Vein endothelial cell (primary cell): ENCODE measurements at places on chromosomes 4 and X. TPM values are rescaled to one million over a fixed set of nuclear protein-coding genes. Genes with fewer than 3 reads are reported as not detected.

Gene SPANXC
- not detected in 2 replicates for total RNA-seq

Gene GPAT3
- 2.6 and 6.7 TPM in 2 replicates for total RNA-seq

Gene UGT2A1
- total RNA-seq = 0.33 and 0.48 TPM in 2 replicates

Gene GAGE12E
- not detected in 2 replicates for total RNA-seq

Gene PPP3CA
- 83.9 and 99.1 TPM in 2 replicates for total RNA-seq

Gene CENPI
- total RNA-seq = 7.5 and 17.7 TPM in 2 replicates

Gene CITED1
- total RNA-seq = not detected in 2 replicates

Gene MTNR1A
- total RNA-seq = not detected in 2 replicates

Gene PWWP3B
- 0.19 and 0.33 TPM in 2 replicates for total RNA-seq

Gene FRG2
- total RNA-seq = not detected in 2 replicates

Gene UGT8
- total RNA-seq = not detected in 2 replicates

Gene COX7B2
- total RNA-seq = not detected in 2 replicates

Gene SERTM2
- total RNA-seq = not detected in 2 replicates

Gene DUX4
- total RNA-seq = not detected in 2 replicates

Gene RRH
- not detected in 2 replicates for total RNA-seq

Gene LRP2BP
- total RNA-seq = 0.48 and 0.98 TPM in 2 replicates

Gene STAP1
- not detected in 2 replicates for total RNA-seq

Gene PDCL2
- total RNA-seq = not detected in 2 replicates

Gene PABPC1L2B
- not detected in 2 replicates for total RNA-seq

Gene MRPL1
- 35.6 and 38.9 TPM in 2 replicates for total RNA-seq

Gene XPNPEP2
- not detected in 2 replicates for total RNA-seq

Gene SEC31A
- total RNA-seq = 365 and 381 TPM in 2 replicates

Gene RNF212
- 0.48 and 5.9 TPM in 2 replicates for total RNA-seq

Gene AWAT2
- total RNA-seq = under 0.01 and 0.19 TPM in 2 replicates

Gene RELL1
- total RNA-seq = 235 and 241 TPM in 2 replicates

Gene DOCK11
- 0.33 and 0.38 TPM in 2 replicates for total RNA-seq

Gene XK
- under 0.01 and 0.10 TPM in 2 replicates for total RNA-seq

Gene EVC2
- 6.2 and 7.0 TPM in 2 replicates for total RNA-seq

Gene EBP
- total RNA-seq = 68.3 and 87.4 TPM in 2 replicates

Gene ACTRT1
- total RNA-seq = not detected in 2 replicates

Gene KLHL13
- total RNA-seq = 6.3 and 17.0 TPM in 2 replicates

Gene CSAG1
- not detected in 2 replicates for total RNA-seq

Gene HSFX2
- not detected in 2 replicates for total RNA-seq

Gene N4BP2
- 6.5 and 9.7 TPM in 2 replicates for total RNA-seq

Gene NLGN4X
- not detected in 2 replicates for total RNA-seq

Gene FAM241A
- total RNA-seq = 16.0 and 26.7 TPM in 2 replicates

Gene FGG
- total RNA-seq = not detected in 2 replicates

Gene SLC4A4
- total RNA-seq = under 0.01 and 0.19 TPM in 2 replicates

Gene HTRA3
- 4.6 and 13.7 TPM in 2 replicates for total RNA-seq

Gene HAUS3
- 7.8 and 13.6 TPM in 2 replicates for total RNA-seq
